ENCODE measurements at places on chromosomes 2 and 18.
A peak's percentile ranks its signal among the peaks of the same experiment; 100 is the strongest.

GRCh38 chr2:225056330-225057073 lies 14.2 kb upstream of the DOCK10 start:
- DNase-seq, result peak; percentile 52

GRCh38 chr2:128442053-128442751 lies 123.5 kb upstream of the HS6ST1 start:
- DNase-seq, result peak; percentile 24

- no peak for DNase-seq
Observed at GRCh38 chr2:241814643-241815476, 5.9 kb downstream of the NEU4 start.

GRCh38 chr2:28506112-28506910 lies 10.5 kb downstream of the PLB1 start:
- DNase-seq, result no peak

GRCh38 chr18:72692595-72692994 lies 148.5 kb upstream of the CBLN2 start:
- no peak for DNase-seq

DNA sequence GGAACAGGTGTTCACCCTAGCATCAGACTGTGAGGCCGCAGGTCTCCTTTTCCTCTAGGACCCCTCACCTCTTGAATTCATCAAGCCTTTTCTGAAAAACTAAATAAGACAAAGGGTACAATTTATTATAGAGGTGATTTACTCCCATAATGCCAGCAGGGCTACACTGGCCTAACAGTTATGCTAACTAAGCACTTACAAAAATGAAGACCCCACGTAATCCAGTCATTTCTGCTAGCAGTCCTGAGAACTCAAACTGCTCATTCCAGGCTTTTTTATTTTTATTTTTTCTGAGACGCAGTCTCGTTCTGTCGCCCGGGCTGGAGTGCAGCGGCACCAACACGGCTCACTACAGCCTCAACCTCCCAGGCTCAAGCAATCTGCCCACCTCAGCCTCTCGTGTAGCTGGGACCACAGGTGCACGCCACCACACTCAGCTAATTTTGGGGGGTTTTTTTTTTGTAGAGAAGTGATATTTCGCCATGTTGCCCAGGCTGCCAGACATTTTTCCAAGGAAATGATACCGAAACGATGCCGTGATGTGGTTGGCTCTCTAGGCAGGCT lies 14.2 kb downstream of the CAPG start:
- DNase-seq, result no peak

DNA sequence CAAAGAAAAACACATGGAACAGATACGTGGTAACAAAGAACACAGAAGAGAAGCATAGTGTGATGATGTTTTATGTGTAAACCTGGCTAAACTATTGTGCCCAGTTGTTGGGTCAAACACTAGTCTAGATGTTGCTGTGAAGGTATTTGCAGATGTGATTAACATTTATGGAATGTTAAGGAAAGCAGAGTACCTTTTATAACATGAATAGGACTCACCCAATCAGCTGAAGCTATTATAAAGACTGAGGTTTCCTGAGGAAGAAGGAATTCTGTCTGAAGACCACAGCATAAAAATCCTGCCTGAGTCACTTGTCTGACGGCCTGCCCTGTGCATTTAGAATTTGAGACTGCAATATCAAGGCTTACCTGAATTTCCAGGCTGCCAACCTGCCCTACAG lies 253.1 kb downstream of the DYM start:
- no peak for DNase-seq

GRCh38 chr2:230924470-230925341 lies at the start of gene GPR55:
TSS of gene GPR55 (minus strand) at chr2:230925242. CDS start at chr2:230910962, 14,280 bp downstream.
- no peak for DNase-seq

- peak; percentile 91 for DNase-seq
Observed at GRCh38 chr2:150644298-150645067, 157.0 kb upstream of the RND3 start.

DNA sequence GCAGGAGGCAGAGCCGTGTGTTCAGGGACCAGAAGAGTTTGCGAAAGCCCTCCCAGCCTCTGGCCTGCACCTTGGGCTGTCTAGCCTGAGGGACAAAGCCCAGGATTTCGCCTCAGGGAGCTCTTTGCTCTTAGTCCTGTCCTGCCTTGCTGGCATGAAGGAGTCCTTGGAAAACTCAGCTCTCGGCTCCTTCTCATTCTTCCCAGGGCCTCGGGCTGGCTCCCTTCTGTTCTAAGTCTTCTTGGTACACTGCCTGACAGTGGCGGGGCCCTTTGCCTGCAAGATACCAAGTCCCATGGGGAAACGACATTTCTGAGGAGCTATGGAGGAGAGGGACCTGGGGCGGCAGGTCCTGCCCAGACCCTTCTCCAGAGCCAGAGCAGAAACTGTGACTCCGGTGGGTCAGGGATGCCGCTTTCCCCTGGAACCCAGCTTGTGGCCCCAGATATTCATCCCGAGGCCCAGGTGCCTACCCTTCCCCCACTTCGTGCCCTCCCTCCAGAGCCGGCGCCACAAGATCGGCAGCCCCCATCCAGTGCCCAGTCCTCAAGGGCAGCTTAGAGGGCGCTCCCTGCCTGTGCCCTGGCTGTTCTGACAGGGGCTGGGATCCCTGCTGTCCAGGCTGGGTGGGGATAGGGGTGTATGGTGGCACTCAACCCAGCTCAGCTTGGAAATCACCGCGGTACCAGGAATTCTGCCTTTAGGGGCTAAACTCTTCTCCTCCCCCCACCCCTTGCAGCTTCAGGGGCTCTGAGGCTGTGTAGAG lies 5.5 kb upstream of the CYP26B1 start:
- no peak for DNase-seq

GRCh38 chr2:237315170-237315828 lies 98.7 kb downstream of the COL6A3 start:
- DNase-seq, result peak; percentile 97

DNA sequence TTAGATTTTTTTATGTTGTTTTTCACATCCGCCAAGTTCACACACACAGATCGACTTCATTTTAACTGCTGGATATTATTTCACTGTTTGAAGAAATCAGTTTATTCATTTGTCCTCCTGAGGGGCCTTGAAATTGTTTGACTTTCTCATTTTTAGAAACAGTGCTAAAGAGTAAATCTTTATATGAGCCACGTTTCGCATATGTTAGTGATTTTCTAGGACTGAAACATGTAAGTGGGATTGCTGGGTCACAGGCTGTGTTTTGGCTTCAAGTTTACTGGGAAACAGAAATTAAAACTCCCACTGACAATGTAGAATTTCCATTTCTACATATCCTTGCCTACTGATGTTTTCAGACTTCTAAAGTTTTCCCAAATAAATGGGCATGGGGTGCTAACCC lies 363.8 kb downstream of the NCKAP5 start:
- DNase-seq, result no peak

DNA sequence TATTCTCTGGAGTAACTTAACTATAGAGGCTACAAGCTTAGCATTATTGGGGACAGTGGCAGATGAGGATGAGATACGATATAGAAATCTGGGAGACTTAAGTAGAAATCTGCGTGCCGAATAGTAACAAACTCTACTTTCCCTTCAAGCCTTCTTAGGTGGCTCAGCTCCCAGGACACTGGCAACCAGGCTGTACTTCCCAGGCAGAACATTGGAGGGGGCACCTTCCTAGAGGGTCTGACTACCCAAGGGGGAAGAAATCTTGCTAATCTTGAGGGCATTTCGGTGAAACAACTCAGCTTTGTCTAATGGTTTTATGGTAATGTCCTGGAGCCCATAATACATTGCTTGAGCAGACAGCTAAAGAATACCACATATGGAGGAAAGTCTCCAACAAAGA lies 126.2 kb upstream of the DTNA start:
- no peak for DNase-seq

- no peak for DNase-seq
Observed at GRCh38 chr2:65291216-65292105, 63.8 kb downstream of the ACTR2 start.

- peak; percentile 84 for DNase-seq
Observed at GRCh38 chr2:237581751-237582746, 8.5 kb downstream of the RAB17 start.

GRCh38 chr18:69885841-69886531 lies 61.7 kb downstream of the CD226 start:
- no peak for DNase-seq

DNA sequence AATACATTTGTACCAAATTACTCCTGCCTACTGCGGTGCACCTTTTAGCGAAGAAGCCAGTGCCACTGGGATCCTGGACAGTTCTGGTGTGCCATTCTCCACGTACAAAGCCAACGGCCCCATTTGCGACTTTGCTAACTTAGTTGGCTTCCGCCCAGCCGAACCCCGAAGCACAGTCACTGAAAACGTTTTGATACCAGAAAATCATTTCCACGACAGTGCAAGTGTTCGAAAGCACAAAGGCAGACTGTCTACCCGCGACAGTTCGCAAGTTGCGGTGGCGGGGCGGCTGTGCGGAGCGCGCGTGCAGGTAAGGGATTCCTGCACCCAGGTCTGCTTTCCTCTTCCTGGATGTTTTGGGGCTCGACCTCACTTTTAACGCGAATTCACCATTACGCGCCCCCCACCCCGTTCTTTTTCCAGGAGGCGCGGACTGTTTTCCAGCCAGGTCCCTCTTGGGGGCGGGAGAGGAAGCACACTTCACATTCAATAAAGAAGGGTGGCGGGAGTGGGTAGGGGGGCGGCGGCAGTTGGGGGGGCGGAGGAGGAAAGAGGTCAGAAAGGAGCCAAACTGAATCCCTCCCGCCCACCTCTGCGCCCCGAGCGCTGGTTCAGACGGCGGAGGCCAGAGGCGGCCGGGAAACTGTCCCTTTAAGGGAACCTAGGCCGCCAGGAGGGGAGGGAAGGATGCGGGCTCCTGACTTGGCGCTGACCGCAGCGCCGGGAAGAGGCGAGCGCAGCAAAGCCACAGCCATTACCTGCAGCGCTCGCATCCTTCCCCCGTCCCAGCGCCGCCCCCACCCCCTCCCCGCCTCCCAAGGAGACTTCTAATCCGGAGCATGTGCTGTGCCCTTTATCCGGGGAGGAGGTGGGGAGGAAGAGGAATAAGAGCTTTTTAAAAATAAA lies 107.4 kb upstream of the KCTD1 start:
- DNase-seq, result peak; percentile 53

GRCh38 chr2:72943540-72944395 lies 26.4 kb downstream of the EMX1 start:
- DNase-seq, result no peak

DNA sequence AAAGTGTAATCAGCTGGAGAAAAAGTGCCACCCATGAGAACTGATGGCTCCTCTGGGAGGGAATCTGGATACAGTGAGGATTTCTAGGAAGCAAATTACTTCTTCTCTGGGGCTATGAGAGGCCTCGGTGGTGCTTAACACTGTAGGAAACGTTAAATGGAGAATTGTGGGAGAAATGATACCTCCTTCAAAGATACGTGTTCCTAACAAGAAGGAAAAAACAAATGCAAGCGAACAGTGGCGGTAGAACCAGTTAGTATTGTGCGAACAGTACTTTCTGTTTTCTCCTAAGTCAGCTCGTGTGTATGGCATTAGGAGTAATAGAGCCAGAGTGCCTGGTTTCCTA lies 587 bp upstream of the MTIF2 start:
- no peak for DNase-seq

GRCh38 chr18:45844938-45845337 lies 19.5 kb downstream of the SIGLEC15 start:
- DNase-seq, result no peak

GRCh38 chr18:77119101-77119850 lies 13.3 kb downstream of the MBP start:
- DNase-seq, result no peak

GRCh38 chr2:102940684-102941083 lies 178.9 kb downstream of the TMEM182 start:
- DNase-seq, result no peak

- DNase-seq, result no peak
Observed at GRCh38 chr2:164496881-164497280, 124.4 kb downstream of the GRB14 start.

DNA sequence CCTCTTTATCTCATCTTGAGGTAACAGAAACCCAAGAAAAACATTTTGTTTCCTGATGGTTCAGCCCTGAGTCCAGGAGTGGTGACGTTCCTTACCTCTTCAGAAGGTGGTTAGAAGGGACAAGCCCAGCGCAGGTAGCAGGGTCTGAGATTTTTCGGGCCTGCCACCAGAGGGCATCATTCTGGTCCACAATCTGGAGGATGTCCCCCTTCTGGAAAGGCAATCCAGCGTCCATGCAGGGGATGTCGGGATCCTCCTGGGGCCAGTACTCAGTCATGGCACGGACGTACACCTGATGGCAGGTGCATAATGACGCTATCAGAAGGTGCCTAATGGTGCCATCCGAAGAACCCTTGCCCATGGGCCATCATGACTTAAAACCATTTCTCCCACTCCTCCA lies 17.7 kb downstream of the MPP4 start:
- no peak for DNase-seq

GRCh38 chr18:58525517-58525916 lies 103.4 kb downstream of the ALPK2 start:
- DNase-seq, result peak; percentile 20

DNA sequence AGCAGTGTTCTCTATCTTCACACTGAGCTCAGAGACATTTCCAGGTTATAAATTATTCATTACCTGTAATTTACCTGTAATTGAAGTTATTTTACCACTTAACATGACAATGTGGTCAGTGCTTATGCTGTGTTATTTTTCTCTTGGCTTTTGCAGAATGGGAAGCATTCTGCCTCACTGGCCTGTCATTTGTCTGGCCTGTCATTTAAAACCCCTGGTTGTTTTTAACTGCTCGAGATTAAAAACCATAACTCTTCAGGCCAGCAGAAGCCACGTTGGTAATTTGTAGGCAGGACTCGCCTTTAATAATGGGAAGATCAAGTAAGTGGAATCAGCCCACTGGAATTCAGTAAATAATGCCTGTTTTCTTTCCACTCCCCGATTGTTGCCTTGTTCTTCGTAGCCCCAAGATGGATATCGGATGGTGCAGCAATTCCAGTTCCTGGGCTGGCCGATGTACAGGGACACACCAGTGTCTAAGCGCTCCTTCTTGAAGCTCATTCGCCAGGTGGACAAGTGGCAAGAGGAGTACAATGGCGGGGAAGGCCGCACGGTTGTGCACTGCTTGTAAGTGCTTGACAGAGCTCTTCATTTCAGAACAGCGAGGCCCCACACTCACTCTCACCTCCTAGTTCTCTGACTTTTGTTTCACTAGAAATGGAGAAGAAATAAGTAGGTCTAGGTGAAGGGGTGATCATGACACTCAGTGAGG lies 222.4 kb upstream of the RAB12 start:
- DNase-seq, result no peak

- no peak for DNase-seq
Observed at GRCh38 chr2:237359894-237360780, 53.8 kb downstream of the COL6A3 start.

DNA sequence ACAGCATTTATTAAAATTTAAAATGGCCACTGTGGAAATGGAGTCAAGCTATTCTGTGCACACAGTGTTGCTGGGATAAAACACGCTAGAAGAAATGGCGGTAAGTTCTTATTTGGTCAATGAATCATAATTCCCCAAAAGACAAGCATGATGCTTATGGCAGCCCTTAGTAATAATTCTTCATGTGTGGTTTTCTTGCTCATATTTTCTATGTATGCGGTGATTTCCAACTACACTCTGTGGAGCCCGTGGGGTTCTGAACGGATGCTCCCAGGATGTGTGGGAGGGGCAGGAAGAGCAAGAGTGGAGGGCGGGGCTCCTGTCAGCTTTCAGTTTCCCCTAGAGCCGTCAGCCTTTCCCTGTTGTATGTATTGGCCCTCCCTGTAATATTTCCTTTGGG lies 91.7 kb upstream of the RMDN2 start:
- DNase-seq, result no peak

- DNase-seq, result peak; percentile 98
Observed at GRCh38 chr2:109322111-109322510, 193.1 kb downstream of the SH3RF3 start.

- DNase-seq, result no peak
Observed at GRCh38 chr2:37550190-37550589, 121.3 kb downstream of the CDC42EP3 start.

Data from foreskin fibroblast (primary cell).